ENCODE measurements at places on chromosomes 12 and 14.

- DNase-seq, result no peak
These were observed 1178.8 kb downstream of the VRK1 start for GRCh38 chr14:97975962-97976361.

DNA sequence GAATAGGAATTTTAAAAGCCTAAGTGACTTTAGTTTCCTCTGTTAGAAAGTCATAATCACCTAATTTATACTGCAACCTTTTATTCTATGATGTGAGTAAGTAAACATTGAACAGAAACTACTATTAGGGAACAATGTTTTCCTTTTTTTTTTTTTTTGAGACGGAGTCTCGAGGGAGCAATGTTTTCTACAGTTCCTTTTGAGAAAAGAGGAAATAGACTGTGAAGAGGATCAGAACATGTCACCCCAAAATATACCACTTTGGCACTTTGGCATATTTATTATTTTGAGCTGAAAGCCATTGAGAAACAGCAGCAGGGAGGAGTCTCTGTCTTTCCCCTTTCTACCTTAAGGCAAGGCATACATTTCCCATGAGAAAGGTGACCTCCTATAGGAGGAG, 162.7 kb upstream of the CNOT2 start:
- DNase-seq, result no peak

- DNase-seq, result no peak
These were observed 5.7 kb downstream of the PTHLH start for GRCh38 chr12:27966870-27967269.

DNA sequence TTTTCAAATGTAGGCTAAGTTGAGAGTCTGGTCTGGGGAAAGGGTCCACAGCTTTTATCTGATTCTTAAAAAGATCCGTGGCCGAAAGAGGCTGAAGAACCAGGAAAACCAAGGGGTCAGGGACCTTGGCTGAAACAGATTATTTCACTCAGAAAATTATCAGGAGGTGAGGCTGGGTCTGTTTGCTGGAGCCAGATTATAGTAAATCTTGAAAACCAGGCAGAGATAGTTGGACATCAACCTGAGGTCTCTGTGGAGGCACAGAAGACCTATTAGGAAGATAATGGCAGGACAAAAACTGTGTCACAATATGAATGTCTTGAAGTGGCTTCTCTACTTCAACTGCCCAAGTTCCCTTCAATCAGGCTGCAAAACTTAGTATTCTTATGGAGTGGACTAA, 1.6 kb upstream of the MED21 start:
- no peak for DNase-seq

- no peak for DNase-seq
These were observed 11.6 kb downstream of the RFX4 start for GRCh38 chr12:106594447-106594846.

GRCh38 chr12:25829192-25829591, 129.3 kb upstream of the RASSF8 start:
- no peak for DNase-seq

DNA sequence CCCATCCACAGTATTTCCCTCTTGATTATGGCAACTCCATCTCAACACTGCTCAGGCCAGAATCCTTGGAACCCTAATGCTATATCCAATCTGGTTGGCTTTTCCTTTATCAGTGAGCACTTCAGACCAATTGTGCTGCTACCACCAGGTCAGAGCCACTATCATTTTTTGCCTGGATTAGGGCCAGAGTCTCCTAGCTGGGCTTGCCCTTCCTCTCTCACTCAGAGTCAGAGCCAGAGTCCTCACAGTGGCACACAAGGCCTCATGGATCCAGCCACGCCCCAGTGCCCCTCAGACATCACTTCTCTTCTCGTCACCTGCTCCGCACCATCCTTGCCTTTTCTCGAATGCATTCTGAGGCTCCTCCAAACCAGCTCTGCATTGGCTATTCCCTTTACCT, 211.1 kb downstream of the ANO6 start:
- DNase-seq, result no peak

GRCh38 chr12:2563709-2564108, 231.1 kb upstream of the FKBP4 start:
- DNase-seq, result no peak

GRCh38 chr12:61854902-61855301, 405.3 kb upstream of the USP15 start:
- DNase-seq, result no peak

DNA sequence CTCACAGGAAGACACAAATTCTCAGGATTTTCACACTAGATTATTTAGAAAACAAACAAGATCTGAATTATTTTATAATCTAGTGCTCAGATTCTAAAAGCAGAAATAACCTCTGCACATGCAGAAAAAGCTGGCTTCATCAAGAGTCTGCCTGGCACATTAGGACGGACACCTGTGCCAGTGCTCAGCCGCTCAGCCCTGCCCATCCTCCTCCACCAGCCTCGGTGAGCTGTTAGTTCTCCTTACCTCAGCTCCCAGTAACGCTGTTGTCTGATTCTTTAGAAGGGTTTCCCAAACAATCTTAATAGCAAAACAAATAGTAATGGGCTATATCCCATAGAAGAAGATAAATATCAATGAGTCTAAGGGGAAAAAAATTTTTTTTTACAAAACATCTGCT, 27.7 kb downstream of the DUSP16 start:
- DNase-seq, result no peak

- DNase-seq, result no peak
These were observed 26.5 kb downstream of the OTUB2 start for GRCh38 chr14:94052662-94053061.

GRCh38 chr12:124768452-124769162, 95.1 kb downstream of the SCARB1 start:
- no peak for DNase-seq

DNA sequence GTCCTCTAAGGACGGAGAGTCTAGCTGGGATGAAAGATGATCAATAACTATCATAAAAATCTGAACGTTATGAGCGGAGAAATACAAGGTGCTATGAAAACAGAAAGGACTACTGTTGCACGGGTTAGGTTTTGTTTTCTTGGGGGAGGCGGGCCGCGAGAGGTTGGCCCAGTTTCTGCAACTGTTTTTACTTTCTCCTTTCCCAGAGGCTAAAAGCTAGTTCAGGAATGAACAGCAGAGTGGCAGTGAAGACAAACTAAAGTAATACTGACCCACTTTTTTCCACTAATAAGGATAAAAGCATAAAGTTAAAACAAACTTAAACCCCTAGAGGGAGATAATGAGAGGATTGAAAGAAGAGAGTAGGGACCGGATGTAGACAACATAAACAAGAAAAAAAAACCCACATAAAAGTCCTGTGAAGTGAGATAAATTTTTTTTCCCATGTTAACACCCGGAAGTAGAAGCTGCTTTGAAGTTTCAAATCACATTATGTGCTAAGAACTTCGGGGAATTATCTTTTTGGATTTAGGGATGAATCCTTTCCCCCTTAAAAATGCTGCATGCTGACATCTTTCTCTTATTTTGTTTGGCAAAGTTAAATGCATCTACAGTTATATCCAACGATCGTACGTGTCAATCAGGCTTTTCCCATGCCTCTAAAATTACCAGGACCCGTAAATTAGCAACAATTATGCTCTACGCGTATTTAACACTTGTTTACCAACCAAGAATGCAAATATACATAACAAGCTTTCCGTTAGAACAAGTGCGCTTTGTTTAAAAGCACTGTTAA, 1.0 kb upstream of the CDK17 start:
- peak; percentile 19 for DNase-seq

DNA sequence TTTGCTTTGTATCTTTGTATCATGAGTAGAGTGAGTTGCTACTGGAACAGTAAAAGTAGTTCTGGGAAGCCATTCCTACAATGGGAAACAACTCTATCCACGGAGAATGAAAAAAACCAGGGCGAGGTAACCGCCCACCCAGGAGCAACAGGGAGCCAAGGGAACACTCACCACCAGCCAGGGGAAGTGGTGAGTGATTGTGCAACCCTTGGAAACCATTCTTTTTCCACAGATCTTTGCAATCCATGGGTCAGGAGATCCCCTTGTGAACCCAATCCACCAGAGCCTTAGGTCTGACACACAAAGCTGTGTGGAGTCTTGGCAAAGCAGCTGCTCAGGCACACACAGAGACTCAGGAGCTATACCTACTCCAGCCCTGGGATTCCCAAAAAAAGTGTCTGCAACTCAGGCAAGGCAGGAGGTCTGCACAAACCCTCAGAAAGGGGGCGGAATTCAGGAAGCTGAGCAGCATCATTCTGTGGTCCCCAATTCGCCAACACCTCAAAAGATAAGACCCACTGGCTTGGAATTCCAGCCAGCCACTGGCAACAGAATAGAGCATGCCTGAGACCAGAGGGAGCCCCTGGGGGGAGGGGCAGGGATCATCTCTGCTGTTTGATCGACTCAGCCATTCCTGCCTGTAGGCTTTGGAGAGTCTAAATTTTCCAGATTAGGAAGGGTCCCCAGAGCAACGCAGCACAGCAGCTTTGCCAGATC, 52.1 kb upstream of the PPFIA2 start:
- no peak for DNase-seq

DNA sequence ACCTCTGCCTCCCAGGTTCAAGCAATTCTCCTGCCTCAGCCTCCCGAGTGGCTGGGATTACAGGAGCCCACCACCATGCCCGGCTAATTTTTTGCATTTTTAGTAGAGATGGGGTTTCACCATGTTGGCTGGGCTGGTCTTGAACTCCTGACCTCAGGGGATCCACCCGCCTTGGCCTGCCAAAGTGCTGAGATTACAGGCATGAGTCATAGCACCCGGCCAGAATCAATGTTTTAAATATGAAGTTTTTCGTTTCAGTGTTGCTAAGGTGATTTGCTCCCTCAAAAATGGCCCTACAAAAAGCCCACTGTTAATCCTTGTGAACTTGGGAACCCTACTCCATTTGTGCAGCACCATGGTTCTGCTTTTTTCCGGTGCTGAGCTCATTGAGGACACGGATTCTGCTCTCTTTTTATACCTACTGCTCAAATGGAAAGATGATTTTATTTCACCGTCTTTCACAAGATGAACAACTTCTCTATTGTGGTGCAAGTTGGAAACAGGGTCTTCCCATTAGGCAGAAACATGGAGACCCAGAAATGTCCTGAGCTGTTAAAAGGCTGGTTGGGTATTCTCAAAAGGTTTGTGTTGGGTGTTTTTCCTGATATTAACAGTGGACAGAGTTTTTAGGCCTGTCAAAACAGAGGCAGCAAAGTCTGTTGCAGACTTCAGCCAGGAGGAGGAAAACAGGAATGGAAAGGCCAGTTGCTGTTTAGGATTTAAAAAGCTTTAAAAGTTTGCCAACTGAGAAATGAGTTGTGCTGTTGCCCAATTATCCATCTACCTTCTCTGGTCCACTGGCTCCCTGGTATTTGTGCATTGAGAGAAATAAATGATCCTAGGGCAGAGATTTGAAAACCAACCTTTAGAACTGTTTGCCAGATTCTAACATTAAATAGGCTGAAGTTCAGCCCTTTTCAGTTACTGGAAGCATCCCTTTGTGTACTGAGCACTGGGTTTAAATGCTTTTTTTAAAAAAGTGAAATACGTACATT, 85.8 kb downstream of the ATP23 start:
- no peak for DNase-seq

DNA sequence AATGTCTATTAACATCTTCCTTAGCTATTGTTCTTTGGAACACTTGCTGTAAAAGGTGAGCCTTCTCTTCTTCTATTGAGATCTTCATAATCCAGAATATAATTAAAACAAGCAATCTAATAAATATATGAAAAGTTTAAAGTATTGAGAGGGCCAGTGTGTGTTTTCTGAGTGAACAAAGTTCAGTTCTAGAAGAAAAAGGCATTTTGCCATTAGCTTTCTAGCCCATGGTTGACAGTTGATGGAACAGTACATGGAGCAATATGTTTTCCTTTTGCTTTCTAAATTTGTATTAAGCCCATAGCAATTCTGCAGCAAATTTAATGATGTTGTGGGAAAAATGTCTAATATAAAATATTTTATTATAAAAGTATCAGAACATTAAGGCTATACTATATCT, 853.0 kb downstream of the TRHDE start:
- DNase-seq, result no peak

GRCh38 chr12:90173499-90174197, 465.0 kb upstream of the ATP2B1 start:
- no peak for DNase-seq

- DNase-seq, result no peak
These were observed 47.0 kb downstream of the C12orf50 start for GRCh38 chr12:87982208-87982607.

- no peak for DNase-seq
These were observed 20.6 kb upstream of the CEP170B start for GRCh38 chr14:104844306-104845032.

DNA sequence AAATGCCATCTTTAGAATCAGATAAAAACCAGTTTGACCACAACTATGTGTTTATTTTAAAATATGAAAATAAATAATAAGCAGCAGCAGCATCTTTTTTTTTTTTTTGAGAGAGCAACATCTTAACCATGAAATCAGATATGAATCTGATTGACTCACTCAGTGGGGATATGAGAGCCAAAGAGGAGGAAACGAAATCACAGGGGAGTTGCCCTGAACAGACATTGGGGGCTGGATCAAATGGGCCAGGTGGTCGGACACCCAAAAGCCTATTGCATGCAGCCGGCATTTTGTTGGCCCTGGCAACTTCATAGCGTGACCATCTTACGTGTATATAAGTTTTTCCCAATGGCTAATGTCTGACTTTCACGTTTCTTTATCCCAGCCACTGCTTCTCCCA, 321.1 kb downstream of the NPAS3 start:
- no peak for DNase-seq

GRCh38 chr12:124557518-124558223, 9.7 kb downstream of the NCOR2 start:
- no peak for DNase-seq

GRCh38 chr12:1581973-1582708, 12.2 kb downstream of the FBXL14 start:
- DNase-seq, result no peak

DNA sequence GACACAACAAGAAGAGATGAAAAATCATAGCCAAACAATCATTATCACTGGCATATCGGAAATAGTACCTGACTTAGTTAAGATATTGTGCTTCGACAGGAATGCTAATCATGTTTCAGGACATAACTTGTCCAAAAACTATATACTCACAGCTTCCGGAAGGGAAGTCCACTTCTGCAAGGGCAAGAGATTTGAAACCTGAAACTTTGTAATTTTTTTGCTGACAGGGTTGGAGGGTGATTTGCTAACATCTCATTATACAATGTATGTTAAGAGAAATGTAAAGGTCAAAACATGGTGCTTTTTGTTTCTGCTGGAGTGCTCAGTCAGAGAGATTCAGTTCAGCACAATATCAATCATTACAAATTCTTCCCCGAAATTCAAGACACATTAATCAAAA, 200.3 kb downstream of the CNTN1 start:
- DNase-seq, result no peak

DNA sequence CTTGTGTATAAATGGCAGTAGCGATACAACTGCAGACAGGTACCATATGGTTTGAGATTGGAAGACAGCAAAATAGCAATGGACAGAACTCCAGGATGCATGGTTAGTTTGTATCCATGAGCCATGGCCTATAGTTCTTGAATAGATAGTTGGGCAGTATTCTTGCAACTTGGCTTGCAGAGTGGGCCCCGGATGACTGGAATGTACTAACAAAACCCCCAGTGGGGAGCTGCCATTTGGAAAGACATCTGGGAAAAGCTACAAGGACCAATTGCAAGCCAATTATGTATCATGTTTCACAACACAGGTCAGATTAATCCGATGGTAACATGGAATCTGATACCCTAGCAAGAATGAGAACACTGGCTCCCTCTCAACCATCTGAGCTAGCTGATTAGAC, 279.6 kb downstream of the RERGL start:
- no peak for DNase-seq

Measured in stimulated activated CD4-positive, alpha-beta T cell treated with anti-CD3 and anti-CD28 coated beads, Interleukin-4, amount 100 ng/mL, for 48 hours (primary cell).